CD4-positive, alpha-beta T cell (primary cell): ENCODE measurements at places on chromosomes 1 and 21.

- DNase-seq, result no peak
Observed at GRCh38 chr1:19461220-19461554, 24.2 kb downstream of the CAPZB start.

DNA sequence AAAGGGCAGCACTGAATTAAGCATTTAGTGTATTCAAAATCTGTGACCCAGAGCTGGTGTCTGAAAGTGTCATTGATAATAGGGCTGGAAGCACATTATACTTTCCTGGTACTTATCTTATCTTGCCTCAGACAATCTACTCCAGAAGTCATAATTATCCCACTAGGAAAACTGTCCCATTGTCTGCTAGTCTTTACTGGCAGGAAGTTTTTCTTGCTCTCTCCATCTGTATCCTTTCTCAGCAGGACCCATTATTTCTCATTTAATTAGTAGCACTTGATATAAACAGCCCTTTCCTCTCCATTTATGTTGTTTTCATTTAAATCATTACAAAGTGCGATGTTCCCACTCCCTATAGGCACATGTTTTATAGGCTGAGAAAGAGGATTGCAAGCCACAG is 36.5 kb upstream of the BARHL2 start:
- DNase-seq, result no peak

DNA sequence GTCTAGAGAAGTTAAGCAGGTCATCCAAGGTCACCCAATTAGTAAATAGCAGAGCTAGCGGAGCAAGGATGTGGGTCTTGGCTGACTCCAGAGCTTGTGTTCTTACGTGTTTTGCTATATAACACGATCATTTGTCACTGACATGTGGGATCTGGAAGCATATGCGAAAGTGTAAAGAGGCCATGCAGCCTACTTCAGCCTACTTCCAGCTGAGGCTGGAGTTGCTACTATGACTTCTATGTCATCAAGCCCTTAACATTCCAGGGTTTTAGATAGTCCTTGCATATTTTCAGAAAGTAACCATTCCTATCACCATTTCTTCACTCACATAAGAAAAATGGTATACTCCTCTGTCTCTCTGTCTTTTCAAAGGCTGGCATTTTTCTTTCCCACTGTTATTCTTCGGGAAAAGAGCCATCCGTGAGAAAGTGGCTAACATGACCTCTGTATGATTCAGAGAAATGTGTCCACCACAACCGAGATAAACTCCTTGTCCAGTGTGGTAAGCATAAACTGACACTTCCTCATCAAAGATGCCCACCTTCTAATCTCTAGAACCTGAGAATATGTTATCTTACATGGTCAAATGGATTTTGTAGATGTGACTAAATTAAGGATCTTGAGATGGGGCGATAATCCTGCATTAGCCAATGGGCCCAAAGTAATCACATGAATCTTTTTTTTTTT is 24.0 kb upstream of the ABL2 start:
- no peak for DNase-seq

DNA sequence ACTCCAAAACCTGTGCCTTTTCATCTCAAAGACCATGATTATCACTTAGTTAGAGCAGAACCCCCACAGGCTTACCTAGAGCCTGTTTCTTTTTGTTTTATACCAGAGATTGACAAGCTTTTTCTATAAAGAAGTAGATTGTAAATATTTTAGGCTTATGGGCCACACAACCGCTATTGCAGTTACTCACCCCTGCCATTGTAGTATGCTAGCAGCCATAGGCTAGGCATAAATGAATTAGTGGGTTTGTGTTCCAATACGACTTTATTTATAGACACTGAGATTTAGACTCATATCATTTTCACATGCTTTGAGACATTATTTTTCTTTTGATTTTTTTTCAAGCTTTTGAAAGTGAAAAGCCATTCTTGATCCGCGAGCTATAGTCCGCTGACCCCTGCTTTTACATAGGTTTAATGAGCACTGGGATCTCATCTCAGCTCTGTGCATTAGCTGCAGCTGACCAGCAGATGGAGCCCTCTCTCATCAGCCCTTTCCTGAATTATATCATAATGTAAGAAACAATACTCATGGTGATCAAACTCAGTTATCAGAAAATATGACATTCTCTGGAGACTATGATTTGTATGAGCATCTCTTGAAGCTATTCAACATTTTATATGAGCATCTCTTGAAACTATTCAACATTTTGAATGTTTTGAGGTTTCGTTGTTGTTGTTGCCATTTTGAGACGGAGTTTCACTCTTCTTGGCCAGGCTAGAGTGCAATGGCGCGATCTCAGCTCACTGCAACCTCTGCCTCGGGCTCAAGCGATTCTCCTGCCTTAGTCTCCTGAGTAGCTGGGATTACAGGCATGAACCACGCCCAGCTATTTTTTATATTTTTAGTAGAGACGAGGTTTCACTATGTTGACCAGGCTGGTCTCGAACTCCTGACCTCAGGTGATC is 111.9 kb upstream of the L1TD1 start:
- DNase-seq, result peak; percentile 8

DNA sequence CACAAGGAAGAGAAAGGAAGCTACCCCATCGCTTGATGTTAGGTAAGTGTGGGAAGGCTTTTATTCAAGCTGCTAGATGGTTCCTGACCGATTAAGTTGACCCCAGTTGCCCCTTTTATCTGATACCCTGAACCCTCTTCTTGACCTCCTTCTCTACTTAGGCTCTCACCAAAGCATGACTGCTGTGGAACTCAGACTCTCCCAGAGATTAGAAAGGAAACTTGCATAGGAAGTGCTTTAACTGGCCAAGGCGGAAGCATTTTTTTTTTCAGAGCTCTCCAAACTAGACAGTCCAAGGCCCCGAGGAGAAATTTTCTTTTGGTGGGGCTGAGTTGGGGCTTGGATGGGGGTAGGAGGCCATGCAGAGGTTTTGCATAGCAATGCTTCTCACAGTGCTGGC is 101.3 kb upstream of the USP24 start:
- no peak for DNase-seq
